Activated CD4-positive, CD25-positive, alpha-beta regulatory T cell treated with anti-CD3 and anti-CD28 coated beads, Interleukin-2, amount 50 U/mL, for 16 hours (primary cell): ENCODE measurements at places on chromosomes 1 and 21.

DNA sequence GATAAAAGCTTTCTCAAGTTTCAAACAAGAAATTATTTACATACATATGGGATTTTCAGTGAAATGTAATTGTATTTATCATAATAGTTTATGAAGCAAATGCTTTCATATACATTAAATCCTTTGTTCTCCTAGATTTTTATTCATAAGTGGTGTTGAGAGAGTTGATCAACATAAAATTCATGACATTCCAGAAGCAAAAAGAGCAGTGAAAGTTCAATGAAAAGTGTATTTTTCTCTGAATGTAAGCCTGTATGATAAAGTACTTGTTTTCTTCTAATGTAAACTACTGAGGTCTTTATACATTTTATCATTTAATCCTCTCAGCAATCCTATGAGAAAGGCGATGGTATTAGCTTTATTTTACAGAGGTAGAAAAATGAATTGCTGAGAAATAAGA is 146.5 kb downstream of the PLA2G4A start:
- DNase-seq: no peak

DNA sequence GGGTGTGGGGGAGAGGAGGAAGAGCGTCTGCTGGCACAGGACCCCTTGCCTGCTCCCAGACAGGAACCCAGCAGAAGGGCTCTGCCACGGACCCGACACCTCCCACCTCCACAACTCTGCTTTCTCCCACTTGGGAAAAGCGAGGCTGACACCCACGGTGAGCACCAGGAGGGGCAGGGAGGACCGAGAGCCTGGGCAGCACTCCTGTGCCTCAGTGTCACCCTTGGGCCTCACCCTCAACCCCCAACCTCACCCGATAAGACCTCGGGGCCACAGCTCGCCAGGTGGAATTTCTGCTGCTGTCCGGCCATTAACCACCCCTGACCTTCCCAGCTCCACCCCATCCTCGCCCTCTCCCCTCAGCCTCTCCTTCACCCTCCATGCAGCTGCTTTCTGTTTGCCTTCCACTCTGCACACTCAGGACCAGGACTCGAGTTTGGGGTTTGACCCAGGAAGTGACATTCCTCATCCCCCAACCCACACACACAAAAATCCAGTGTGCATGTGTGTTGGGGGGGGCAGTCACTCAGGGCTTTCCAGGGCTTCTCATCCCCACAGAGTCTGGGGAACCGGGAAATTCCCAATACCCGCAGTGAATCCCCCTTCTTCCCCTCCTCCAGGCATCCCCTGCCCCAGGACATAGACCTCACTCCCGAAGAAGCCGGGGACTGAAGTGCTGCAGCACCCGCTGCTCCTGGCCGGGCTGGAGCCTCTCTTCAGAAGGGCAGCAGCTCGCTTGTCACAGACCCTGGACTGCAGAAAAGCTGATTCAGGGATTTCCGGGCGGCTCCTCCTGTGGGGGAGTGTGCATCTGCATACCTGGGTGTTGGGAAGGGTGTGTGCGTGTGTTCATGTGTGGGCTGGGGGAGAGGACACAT is 65.8 kb downstream of the SYT2 start:
- no peak for DNase-seq

GRCh38 chr21:45513741-45514310 is 28.4 kb downstream of the SLC19A1 start:
- DNase-seq: no peak

- DNase-seq: no peak
Measured at GRCh38 chr1:206696812-206697585, 12.3 kb downstream of the MAPKAPK2 start.

DNA sequence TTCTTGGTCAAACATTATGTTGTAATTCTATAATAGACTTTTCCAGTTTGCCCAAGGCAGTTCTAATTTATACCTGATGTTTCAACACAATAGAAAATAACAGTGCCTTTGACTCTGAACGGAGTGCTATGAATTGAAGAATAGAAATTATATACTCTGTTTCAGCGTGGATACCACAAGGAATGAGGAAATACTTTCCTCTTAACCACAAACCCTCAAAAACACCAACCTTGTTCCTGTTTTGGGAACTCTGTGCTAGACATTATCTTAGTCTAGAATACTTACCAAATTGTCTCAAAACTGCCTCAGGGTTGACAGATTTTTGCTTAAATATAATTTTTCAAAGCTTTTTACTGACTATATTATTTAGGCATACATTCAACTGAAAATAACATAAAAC is 1629.3 kb downstream of the MRPL39 start:
- DNase-seq: no peak

DNA sequence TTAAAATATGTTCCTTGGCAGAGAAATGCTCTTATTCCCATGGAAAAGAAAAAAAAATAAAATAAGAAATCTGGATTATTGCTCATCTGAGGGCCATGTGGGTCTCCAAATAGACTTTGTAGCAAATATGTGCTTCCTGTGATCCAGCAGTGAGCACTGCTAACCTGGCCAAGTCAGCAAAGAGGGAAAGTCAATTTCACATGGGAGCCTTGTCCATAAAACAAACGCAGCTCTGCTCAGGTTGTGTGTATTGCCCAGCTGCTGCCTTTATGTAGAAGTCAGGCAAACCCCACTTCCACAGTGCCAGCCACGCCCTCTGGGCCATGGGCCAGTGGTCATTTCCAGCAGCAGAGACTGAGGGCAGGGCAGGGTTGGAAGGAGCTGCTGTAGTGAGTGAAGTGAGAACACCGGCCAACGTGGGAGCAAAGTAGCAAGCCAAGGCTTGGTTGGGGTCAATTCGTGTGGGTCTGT is 174.3 kb downstream of the LYPLAL1 start:
- no peak for DNase-seq

DNA sequence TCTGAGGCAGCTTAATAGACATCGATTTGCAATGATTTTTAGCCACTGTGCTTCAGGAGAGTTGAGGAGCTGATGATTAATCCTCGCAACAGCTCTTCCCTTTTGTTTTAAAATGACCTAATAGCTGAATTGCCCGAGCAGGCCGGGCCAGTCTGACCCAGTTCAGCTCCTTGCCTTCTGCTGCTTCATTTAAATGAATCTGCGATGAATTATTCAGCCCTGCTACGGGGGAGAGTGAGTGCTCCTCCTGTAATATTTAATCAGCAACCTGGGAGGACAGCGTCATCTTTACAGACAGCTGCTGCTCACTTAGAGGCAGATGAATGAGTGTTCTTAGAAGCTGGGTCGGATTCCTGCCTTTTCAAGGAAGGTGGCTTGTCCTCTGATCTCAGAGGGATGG is 325.1 kb downstream of the CAMTA1 start:
- DNase-seq: no peak

- DNase-seq: no peak
Measured at GRCh38 chr1:235187316-235187715, 26.3 kb upstream of the RBM34 start.

DNA sequence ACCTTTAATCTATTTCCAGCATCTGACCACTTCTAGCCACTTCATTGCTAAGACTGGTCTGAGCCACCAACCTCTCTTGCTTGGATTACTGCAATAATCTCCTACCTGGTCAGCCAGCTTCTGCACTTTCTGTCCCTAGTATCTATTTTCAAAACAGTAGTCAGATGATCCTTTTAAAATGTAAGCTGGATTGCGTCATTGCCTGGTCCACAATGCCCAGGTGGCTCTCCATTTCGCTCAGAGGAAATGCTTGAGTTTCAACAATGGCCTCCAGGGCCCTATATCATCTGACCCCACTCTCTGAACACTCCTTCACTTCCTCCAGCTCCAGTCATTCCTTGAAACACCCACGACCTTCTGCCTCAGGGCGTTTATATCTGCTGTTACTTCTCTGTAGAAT is 2.3 kb downstream of the FYB2 start:
- DNase-seq: no peak
